Psoas muscle (tissue), 8 donors: ENCODE measurements at places on chromosomes 2 and 18. TPM values are rescaled to one million over a fixed set of nuclear protein-coding genes. Genes with fewer than 3 reads are reported as not detected.

Gene SPHKAP
- 0.07 TPM for total RNA-seq

Gene CCDC150
- total RNA-seq = 1.4 TPM

Gene SLC4A3
- total RNA-seq = 0.50 TPM

Gene EIF5B
- total RNA-seq = 69.4 TPM

Gene DHRS9
- total RNA-seq = 0.79 TPM

Gene PARD6G
- 1.3 TPM for total RNA-seq

Gene INHBB
- 2.9 TPM for total RNA-seq

Gene PLEK
- total RNA-seq = 2.4 TPM

Gene MAP3K20
- total RNA-seq = 366 TPM

Gene RNF144A
- total RNA-seq = 15.6 TPM

DNA sequence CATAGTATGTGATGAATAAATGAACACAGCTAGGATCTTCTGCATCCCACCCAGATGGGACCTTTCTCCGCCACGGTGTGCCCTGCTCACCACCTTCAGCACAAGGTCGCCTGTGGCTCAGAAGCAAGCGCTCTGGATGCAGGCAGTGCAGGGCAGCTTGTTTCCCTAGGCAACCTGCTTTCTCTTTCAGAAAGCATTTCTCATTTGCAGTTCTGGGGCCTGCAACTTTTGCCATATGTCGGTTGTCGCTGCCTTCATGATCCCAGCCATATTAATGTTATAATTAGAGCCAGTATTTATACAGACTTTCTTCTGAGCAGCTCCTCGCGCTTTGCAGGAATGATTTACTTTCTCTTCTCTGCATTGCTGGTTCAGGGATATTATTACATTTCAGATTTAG, 692.8 kb downstream of the RNF144A start:
- no peaks in the 10 kb centered on the region for H3K36me3 ChIP-seq
- DNase-seq = no peak
- no peak overlapping the region for H3K4me3 ChIP-seq
- H3K27me3 ChIP-seq = no peaks in the 10 kb centered on the region
- H3K4me1 ChIP-seq = no peaks in the 10 kb centered on the region
- no peak overlapping the region for H3K27ac ChIP-seq

- H3K4me1 ChIP-seq = peaks cover 37% of the 10 kb centered on the region
- no peaks in the 10 kb centered on the region for H3K27me3 ChIP-seq
- no peaks in the 10 kb centered on the region for H3K36me3 ChIP-seq
- no peak for DNase-seq
Measured at GRCh38 chr2:43298500-43298899, 72.1 kb upstream of the ZFP36L2 start.

GRCh38 chr2:80378-80777, 34.1 kb upstream of the FAM110C start:
- DNase-seq = no peak
- no peaks in the 10 kb centered on the region for H3K36me3 ChIP-seq
- peaks cover 5% of the 10 kb centered on the region for H3K27me3 ChIP-seq
- H3K27ac ChIP-seq = no peak overlapping the region
- H3K4me3 ChIP-seq = no peak overlapping the region
- no peaks in the 10 kb centered on the region for H3K4me1 ChIP-seq

DNA sequence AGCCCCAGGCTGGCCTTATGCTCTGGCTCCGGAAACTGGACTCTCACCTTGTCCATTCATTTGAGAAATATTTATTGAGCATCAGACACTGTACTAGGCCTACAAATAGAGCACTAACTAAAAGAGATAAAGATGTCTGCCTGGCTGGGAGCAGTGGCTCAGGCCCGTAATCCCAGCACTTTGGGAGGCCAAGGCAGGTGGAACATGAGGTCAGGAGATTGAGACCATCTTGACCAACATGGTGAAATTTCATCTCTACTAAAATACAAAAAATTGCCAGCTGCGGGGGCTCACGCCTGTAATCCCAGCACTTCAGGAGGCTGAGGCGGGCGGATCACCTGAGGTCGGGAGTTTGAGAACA, 7.6 kb upstream of the MRPL33 start:
- H3K4me1 ChIP-seq = peaks cover 8% of the 10 kb centered on the region
- H3K4me3 ChIP-seq = no peak overlapping the region
- no peaks in the 10 kb centered on the region for H3K36me3 ChIP-seq
- H3K27me3 ChIP-seq = no peaks in the 10 kb centered on the region
- no peak overlapping the region for H3K27ac ChIP-seq

- no peak overlapping the region for H3K27ac ChIP-seq
- no peak overlapping the region for H3K4me3 ChIP-seq
- no peaks in the 10 kb centered on the region for H3K4me1 ChIP-seq
Measured at GRCh38 chr2:222479859-222480258, 55.5 kb downstream of the SGPP2 start.

GRCh38 chr2:72819501-72819900, 6.3 kb downstream of the EXOC6B start:
- peaks cover 11% of the 10 kb centered on the region for H3K4me1 ChIP-seq
- H3K4me3 ChIP-seq = no peak overlapping the region
- no peaks in the 10 kb centered on the region for H3K27me3 ChIP-seq
- H3K36me3 ChIP-seq = no peaks in the 10 kb centered on the region
- DNase-seq = no peak
- H3K27ac ChIP-seq = no peak overlapping the region

- peaks cover 13% of the 10 kb centered on the region for H3K4me1 ChIP-seq
- peak; percentile 72 for DNase-seq
- no peaks in the 10 kb centered on the region for H3K27me3 ChIP-seq
- peak overlapping the region; percentile 98 for H3K4me3 ChIP-seq
- peak overlapping the region; percentile 80 for H3K27ac ChIP-seq
Measured at GRCh38 chr2:62196278-62196901, 475 bp downstream of the B3GNT2 start.

DNA sequence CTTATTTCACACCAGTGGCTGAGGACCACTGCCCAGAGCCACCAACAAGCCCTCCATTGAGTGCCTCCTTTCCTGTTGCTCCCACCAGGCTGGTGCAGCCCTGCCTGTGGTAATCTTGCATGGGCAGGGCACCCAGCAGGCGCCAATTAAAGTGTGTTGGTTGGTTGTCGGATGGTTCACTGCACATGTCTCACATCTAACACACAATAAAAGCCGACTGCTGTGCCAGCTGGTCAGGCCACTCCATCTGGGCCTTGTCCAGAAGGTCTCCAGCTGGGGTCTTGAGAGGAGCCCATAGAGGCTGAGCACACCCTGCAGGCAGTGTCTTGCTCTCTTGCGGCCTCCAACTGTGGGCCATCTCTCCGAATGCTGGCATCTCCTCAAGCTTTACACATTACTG, 494.8 kb upstream of the KLHL29 start:
- H3K27ac ChIP-seq = no peak overlapping the region
- H3K4me1 ChIP-seq = no peaks in the 10 kb centered on the region
- no peaks in the 10 kb centered on the region for H3K27me3 ChIP-seq
- DNase-seq = no peak
- no peaks in the 10 kb centered on the region for H3K36me3 ChIP-seq

DNA sequence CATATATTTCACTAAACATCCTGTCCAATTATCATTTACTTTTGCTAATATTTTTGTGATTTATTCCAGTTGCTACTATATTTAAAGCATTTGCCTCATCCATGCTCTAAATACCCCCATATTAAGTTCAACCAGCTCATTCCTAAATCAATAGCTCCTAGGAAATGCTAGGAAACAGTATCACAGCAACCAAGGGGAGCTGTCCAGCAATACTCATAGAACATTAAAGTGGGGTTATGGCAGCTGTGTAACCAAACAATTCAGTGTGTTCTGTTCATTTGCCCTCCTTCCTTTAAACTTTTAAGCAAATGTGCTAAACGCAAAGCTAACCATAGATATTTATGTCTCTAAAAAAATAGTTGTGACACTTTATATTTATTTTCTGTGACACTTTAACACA, 41.1 kb downstream of the ACVR1C start:
- H3K27me3 ChIP-seq = no peaks in the 10 kb centered on the region
- DNase-seq = no peak
- H3K4me1 ChIP-seq = no peaks in the 10 kb centered on the region
- no peak overlapping the region for H3K27ac ChIP-seq
- H3K36me3 ChIP-seq = no peaks in the 10 kb centered on the region
- H3K4me3 ChIP-seq = no peak overlapping the region
